T-helper 9 cell (primary cell): ENCODE measurements at places on chromosomes 11 and 22.

DNA sequence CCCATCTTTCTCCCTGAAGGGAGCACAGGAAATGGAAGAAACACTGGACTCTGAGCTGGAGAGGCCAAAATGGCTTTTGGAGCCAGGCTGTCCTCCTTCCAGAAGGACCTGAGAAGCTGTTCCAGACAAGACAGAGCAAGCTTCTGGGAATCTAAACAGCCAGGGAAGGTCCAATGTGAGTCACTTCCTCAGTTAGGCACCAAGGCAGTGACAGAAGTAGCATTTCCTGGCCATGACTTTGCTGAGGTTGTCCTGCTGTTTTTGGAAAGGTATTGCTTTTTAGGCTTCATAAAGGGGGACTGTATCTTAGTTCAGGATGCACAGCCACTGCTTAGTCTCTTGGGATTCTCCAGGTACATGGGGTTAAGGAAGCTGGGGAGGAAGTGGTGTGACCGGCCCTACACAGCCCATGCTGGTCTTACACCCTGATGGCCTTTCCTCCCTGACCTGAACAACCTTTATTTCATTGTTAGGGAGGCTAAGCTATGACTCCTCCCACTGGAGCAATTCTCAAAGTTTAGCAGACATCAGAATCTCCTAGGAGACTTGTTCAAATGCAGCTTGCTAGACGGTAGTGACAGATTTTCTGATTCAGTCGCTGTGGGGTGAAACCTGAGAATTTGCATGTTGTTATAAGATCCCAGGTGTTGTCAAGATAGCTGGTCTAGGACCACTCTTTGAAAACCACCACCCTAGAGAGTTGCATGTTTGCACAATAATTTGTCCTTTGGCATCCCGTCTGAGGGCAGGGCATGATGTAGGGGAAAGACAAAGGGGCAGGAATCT lies 6.8 kb upstream of the INSC start:
- DNase-seq, result no peak

- DNase-seq, result no peak
Measured at GRCh38 chr11:69055598-69056516, 7.1 kb downstream of the TPCN2 start.

GRCh38 chr11:135075740-135076139 lies 663.7 kb upstream of the B3GAT1 start:
- DNase-seq, result peak; percentile 38

DNA sequence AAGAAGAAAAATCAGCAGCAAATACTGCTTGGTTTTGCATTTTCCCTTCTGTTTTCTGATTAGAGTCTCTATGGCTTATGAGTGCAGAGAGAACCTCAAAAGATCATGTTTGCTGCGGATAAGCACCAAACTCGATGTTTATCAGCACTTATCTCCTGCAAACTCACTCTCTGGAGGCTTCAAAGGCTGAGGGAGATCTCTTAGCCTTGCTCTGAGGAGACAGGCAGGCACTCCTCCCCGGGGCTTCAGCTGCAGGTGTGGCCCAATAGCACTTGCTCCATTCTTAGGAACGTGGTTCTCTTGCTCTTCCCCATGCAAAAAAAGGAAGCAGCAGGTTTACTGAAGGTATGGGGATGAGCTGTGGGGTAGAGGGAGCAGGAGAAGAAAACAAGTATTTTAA lies 45.1 kb downstream of the FLI1 start:
- no peak for DNase-seq

DNA sequence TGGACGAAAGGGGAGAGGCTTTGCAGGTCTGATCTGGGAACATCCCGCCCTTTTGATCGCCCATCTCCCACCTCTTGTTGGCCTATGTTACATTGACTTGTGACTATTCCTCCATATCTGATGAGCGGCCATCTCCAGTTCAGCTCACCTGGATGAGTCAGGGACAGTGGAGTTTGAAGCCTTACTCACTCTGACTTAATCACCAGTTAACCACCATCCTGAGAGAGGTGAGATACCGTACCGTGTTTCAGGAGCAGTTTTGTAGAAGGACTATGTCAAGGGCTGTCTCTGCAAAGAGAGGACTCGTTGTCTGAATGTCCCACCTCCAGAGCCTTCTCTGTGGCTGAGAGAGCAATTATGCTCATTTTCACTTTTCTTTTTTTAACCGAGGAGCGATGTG lies 771.7 kb downstream of the NTM start:
- no peak for DNase-seq

DNA sequence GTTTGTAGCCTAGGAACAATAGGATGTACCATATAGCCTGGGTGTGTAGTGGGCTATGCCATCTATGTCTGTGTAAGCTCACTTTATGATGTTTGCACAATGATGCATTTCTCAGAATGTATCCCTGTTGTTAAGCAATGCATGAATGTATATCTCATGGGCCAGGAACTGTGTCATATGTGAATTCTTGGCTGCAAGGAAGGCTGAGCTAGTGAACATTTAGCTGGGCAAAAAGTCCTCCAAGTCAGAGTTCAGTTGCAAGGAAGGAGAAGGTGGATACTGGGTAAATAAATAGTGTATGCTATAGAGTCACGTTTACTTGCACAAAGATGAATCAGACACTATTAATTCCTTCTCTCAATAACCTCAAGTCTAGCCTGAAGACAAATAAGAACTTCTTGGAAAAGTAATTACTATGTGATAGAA lies 136.1 kb downstream of the EHF start:
- no peak for DNase-seq

- no peak for DNase-seq
Measured at GRCh38 chr11:123054301-123055065, 7.5 kb downstream of the HSPA8 start.

- no peak for DNase-seq
Measured at GRCh38 chr11:47628026-47628425, 14.3 kb downstream of the MTCH2 start.
